ENCODE measurements at places on chromosomes 16 and 17.

GRCh38 chr17:74892974-74893911 is at the start of gene FADS6:
Gene FADS6 (minus strand): TSS chr17:74893633. CDS start chr17:74893595, 38 bp downstream.
- DNase-seq: no peak

- no peak for DNase-seq
These were observed 38.5 kb upstream of the KSR1 start for GRCh38 chr17:27417596-27418365.

DNA sequence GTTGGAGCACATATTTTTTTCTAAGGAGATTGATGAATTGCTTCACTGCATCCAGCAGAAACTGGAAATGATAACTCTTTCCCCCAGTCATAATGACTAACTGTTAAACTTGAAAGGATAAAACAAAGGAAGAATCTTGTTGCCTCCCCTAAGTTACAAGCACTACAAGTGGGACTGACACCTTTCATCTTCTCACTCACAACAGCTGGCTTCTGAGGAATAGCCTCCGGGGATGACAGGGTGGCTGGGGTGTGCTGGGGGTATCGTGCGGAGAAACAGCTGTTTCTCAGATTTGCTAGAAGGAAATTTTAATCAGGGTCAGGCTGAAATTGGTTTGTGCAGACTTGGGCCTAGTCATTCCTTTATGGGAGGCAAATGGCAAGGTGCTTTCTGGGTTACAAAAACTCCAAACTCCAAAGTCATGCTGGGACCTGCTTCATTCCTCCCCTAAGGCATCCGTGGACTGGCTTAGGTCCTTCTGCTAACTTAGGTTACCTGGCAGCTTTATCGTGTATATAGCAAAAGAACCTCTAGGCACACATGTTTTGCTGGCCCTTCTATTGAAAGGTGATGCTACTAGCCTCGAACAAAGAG is 557.2 kb downstream of the TOX3 start:
- DNase-seq: no peak

DNA sequence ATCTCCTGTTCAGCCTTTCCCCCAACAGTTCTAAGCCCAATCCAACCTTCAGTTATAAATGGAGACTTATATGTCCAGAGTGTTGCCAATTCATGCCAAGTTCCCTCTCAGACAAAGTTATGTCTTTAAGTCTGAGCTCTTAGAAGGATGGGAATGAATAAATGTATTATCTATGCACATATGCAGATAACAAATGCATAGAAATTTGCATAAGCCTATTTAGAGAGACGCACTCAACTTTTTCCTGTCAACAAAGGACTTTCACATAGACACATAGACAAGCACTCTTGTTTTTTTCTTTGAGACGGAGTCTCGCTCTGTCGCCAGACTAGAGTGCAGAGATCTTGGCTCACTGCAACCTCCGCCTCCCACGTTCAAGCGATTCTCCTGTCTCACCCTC is 95.1 kb downstream of the SOX9 start:
- no peak for DNase-seq
